Stimulated activated CD4-positive, alpha-beta T cell treated with anti-CD3 and anti-CD28 coated beads, Interleukin-4, amount 100 ng/mL, for 48 hours (primary cell): ENCODE measurements at places on chromosomes 3 and 15.

DNA sequence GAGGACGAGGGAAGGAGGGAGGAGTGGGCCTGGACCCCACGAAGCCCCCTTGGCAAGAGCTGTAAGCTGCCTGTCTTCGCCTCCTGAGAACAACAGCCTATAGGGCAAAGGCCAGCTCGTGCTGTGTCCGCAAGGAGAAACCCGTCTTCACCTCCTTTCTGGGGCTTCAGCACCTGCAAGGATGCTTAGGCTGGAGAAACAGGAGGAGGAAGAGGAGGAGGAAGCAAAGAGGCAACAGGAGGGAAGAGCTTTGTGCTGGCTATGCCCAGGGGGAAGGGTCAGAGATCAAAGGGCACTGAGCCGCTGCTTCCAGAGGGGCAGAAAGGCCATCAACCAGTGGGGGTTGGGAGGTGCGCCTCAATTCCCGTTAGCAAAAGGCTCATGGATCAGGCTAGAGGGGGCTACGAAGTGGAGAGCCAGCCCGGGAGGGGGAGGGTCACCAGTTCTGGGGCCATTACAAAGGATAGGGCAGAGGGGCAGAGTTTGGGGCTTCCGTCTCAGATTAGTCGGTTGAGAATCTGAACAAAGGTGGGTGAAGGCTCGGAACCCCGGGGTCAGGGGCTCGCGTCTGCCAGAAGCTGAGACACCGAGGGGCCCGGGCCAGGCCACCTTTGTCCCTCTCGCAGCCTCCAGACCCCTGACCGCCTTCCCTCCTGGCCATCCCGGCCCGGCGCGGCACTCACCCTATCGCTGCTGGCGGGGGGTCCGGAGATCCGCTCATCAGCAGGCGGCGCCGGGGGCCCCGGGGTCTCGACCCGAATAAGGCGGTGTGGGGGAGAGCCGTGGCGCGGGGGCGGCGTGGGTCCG is 792 bp downstream of the SHF start:
- DNase-seq: no peak

DNA sequence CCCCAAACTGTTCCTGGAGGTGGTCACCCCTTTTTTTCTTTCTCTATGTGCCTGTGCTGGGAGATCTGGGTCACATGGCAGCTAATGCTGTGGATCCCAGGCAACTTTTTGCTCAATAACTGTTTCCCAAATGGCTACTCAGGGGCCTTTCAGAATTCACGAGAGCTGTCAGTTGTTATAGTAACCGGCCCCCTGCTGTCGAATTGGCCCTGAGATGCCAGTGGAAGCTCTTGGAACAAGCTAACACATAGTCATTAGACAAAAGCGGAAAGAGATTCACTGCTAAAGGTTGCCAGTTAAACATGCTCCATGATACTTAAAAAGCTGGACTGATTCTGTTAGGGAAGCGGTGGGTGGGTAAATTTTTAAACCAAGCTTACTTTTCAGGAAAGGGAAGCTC is 144.1 kb downstream of the FEZF2 start:
- DNase-seq: no peak

- no peak for DNase-seq
Measured at GRCh38 chr15:48803877-48804276, 7.0 kb downstream of the CEP152 start.

DNA sequence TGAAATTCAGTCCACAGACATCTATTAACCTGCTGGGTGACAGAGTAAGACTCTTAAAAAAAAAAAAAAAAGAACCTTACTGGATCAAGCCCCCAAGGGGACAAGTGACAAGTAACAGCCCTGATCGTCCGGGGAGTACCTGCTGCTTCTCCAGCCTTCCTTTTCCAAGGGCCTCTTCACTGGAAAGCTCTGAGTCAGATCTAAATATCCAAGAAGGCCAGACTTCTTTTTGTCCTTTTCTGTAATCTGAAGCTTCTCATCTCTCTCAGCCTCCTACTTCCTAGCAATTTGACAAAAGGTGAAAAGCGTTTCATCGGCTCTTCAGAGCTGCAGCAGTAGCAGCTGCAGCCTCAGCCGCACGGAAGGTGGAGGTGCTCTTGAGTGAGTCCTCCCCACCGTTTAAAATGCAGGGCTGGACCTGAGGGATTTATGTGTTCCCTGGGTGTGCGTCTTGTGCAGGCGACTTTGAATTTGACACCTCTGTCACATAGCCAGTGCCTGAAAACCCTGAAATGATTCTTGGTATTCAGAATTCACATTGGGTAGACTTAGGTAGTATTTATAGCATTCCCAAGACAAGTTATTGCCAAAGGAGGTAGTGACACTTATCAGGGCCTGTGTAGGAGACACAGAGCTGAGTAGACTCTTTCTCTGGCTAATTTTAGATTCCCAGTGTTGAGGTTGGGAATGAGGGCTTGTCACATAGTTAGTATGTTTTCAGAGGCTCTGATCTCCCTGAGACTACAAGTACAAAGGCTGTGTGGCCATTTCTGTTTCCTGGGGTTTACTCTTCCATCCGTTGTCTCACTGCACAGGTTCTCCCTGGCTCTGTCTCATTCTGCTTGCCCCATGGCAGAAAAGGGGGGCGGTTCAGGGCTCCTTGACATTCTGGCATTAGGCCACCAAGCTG is 291.2 kb upstream of the C2CD4B start:
- no peak for DNase-seq

- DNase-seq: no peak
Measured at GRCh38 chr15:100547961-100548360, 19.2 kb upstream of the CERS3 start.

GRCh38 chr3:47227678-47228077 is 54.9 kb downstream of the KIF9 start:
- DNase-seq: no peak

DNA sequence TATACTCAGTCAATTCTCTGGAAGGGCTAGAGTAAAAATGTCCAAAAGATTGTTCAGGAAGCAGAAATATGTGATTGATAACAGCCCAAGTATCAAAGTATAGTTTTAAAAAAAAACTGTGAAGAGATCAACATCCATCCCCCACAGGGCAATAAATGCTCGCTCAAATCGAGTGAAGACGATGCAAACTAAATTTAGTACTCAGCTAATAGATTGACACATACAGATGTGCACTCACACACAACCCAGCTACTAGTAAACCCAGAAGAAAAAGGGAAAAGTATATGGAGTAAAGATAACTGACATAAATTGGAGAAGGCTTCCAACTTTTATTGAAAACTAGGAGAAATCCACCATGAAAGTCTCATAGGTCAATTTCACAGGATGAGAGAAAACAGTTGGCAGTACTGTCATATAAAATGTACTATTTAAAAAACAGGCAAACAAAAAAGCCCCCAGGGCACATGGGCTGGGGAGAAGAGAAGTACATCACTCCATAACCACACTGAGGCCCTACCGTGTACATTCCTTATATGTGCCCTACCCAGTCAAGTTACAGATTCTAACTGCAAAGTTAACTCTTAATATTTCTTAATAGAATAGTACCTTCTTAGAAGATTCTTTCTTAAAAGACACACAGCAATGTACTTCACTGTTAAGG is 125.7 kb downstream of the TBL1XR1 start:
- no peak for DNase-seq

DNA sequence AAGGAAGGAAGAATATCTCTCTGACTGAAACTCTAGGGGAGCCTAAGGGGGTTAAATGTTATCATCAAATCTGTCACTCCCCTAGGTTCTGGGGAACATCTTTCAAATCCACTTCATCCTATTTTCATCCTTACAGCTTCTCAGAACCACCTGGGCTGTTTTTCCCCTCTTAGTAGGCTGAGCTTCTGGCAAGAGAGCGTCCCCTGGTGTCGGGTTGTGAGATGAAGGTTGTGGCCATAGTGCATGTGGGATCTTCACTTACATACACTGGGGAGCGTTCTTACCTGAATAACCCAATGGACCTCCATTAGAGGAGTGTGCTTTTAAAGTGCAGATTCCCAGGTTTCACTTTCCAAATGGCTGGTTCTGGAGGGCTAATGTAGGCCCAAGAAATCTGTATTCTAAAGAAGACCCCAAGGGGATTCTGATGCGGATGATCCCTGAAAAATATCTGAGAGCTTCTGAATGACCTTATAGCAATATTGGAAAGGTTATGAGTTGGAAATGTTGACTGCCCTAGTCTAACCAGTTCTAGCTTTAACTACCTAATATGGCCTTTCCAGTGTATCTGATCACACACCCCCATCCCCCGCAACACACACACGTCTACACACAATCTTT is 663.7 kb downstream of the AGBL1 start:
- peak; percentile 65 for DNase-seq

DNA sequence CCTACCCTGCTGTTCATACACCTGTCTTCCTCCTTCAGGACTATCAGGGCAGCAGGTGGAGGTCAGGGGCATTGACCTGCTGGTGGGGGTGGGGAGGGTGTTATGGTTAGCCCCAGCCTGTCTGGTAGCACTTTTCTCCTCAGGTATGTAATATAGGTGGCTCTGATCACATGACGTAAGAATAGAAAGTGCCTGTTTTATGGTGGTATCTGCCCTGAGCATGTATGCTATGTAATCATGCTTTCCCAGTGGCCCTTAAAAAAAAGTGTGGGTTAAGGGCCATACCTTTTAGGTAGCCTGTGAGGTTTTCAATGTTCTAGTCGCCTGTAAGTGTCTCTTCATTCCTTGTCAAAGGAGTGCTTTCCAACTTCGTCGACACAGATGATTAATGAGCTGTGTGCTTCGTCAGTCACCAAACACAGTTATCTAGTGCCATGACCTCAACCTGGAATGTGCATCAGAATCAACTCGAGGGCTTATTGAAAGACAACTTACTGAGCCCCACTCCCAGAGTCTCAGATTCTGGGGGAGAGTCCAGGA is 86.3 kb downstream of the KLHL25 start:
- no peak for DNase-seq

DNA sequence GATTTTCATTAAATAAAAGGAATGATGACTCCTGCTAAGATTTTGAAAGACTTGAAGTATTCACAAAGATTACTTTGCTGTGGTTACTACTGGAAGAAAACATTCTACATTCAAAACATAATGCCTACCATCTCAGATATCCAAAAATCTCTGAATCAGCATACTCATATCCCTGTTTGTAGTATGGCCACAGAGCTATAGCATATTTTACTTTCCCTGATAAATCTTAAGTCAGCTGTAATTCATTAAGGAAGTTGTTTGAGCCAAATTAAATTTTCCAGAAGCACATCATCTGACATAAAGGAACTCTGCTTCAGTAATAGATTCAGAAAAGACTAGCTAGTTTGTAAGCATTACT is 942.0 kb downstream of the ROBO1 start:
- DNase-seq: no peak

GRCh38 chr15:22960556-22960955 is 19.6 kb downstream of the CYFIP1 start:
- no peak for DNase-seq

GRCh38 chr3:39315420-39315819 is 14.1 kb upstream of the CCR8 start:
- DNase-seq: no peak

DNA sequence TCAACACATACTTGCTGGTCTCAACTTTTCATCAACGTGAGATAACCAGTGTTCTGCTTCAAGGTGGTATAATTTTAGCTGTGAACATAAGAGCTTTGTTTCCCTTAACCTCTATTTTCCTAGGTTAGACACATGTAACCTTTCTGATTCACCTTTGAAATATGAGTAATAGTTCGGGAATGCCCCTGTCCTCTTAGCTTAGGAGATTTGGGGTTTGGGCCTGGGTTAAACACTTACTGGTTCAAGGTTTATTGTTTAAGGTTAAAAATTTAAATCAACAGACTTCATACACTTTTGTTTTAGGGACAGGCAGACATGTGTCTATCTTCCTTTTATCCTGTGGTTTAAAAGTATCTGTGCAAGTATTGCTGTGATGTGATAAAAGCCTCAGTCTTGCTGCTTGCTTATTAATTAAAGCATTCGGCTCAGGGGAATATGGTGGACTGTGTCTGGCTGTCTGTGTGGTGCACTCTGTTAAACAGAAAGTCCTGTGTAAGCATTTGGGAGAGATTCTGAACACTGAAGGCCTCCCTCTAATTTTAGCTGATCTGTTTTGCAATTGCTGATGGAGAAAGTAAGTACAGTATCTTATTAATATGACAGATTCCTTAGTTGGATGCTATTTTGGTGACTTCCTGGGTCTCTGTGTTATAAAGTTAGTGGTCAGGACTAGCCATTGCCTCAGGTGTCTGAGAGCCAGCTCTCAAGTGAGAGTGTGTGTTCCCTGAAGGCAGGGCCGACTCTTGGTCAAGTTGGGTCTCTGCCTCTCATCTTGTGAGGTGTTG is 81.8 kb downstream of the USP13 start:
- DNase-seq: no peak

- DNase-seq: no peak
Measured at GRCh38 chr3:153370680-153371079, 208.7 kb downstream of the RAP2B start.

- DNase-seq: no peak
Measured at GRCh38 chr3:53320697-53321096, 26.6 kb downstream of the DCP1A start.

DNA sequence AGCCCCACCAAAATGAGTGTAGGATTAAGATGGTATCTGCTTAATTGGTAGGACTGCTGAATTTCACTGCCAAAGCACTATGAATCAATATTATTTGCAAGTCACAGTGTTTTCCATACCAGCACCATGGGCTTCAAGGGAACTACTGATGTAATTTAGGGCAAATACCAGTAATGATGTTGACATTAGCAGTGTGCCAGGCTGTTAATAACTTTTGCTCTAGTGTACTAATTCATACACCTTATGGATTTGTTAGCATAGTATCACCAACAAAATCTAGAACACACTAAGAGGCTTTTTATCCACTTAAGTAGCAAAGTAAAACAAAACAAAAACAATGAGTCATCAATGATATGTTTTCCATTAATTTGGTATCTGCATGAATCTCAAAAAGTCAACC is 888.2 kb downstream of the CADM2 start:
- DNase-seq: no peak

- no peak for DNase-seq
Measured at GRCh38 chr3:17074559-17074958, 189.8 kb downstream of the PLCL2 start.

DNA sequence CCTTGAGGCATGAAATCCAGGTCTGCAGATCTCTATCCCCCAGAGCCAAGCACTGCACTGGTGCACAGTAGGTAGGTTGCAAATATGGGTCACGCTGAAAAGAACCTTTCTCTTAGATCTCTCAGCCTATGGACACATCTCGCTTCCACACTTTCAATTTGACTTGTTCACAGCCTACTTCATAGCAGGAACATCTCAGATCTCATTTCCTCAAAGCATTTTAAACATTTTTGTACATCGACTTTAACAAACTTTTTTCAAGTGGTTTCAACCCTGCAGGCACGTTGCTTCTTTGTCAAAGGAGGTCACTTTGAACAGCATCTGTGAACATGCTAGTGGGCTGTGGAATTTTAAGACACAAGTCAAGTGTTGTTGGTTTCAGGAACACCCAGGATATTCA is 76.0 kb downstream of the SLC12A8 start:
- no peak for DNase-seq

GRCh38 chr3:78642226-78643035 is 1125.4 kb downstream of the ROBO1 start:
- no peak for DNase-seq
